Foreskin keratinocyte (primary cell): ENCODE measurements at places on chromosomes 7 and 10.
A peak's percentile ranks its signal among the peaks of the same experiment; 100 is the strongest.

GRCh38 chr10:64174666-64175255 is 653.6 kb downstream of the REEP3 start:
- DNase-seq, result no peak

DNA sequence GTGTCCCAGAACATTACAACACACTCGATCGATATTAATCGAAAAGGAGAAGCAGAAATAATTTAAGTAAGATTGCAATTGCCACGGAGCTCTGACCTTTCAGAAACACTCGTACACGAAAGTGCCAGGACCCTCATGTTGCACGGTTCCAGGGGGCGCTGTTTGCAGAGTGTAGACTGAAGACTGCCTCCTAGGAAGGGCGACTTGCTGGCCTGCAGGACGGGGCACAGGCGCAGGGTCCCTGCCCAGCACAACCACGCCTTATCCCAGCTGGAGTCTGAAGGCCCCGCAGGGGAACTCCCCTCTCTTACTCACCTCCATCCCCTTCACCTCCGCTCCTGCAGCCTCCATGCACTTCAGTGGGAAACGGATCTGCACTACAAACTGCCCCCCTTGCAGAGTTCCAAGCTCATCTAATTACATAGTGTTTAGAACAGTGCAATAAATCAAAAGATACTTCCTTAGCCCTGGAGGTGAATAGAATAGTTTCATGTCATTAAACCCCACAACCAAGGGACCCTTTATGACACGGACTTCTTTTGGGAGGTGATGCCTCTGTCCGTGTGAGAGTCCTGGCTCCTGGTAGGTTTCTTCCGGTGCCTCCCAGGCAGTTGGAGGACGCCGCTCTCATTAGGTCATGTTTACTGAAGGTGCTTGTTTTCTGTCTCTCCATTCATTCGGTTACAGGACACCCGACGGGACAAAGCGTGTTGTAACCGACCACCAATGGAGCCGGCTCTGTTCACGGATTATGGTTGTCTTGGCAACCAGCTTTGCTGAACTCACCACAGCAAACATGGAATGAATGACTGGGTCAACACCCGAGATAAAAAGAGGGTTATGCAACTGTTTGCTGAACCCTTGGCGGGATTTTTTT is 262.2 kb downstream of the BAMBI start:
- DNase-seq, result no peak

- DNase-seq, result no peak
Measured at GRCh38 chr10:24989867-24990266, 26.1 kb downstream of the ENKUR start.

DNA sequence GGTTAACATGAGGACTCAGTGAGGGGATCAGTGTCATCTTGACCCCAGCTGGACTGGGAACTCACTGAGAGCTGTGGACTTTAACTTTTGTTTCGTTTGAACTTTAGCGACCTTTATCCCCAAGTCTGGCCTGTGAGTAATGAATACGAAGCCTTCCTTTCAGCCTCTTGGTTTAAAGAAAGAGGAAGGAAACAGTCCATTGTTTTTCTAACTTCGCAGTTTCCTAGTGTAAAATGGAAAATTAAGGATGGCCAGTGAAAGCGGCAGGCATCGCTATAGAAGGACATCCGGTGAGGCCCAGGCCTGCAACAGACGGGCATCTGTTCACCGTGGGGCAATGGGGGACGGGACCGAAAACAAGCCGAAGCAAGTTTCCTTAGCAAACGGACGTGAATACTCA is 44.1 kb upstream of the ADO start:
- no peak for DNase-seq

GRCh38 chr10:60572511-60573194 is 183.0 kb upstream of the ANK3 start:
- peak; percentile 47 for DNase-seq

GRCh38 chr7:106793015-106793975 is 71.8 kb upstream of the PIK3CG start:
- DNase-seq, result no peak

GRCh38 chr10:12594448-12594944 is 245.1 kb downstream of the CAMK1D start:
- no peak for DNase-seq

DNA sequence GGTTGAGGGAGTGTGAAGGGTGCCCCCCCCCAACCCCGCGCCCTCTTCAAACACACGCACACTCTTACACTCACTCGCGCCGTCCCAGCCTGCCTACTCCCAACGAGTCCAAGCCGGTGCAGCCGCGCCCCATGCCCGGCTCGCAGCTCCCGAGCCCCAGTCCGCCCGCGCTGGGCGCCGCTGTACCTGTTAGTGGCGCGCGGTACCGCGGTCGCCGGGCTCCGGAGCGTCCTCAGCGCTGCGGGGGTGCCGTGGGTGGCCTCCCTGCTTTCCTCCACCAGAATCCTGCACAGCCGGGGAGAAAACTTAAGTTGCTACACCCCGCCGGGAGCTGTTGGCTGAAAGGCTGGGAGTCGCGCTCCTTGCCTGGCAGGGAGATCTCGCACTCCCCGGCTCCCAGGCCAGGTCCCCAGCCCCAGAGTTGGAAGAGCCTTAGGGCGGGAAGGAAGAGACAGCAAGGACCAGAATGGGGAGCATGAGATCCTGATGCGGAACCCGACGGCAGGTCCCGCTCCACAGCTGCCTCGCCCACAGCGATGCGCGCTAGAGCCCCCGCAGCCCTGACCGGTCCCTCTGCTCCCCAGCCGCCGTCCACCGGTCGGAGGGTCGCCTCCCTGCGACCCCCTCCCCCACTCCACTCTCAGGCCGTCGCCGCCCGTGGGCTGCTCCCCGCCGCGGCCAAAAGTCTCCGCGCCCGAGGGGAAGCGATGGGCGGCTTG is 863 bp downstream of the ST8SIA6 start:
- peak; percentile 34 for DNase-seq

DNA sequence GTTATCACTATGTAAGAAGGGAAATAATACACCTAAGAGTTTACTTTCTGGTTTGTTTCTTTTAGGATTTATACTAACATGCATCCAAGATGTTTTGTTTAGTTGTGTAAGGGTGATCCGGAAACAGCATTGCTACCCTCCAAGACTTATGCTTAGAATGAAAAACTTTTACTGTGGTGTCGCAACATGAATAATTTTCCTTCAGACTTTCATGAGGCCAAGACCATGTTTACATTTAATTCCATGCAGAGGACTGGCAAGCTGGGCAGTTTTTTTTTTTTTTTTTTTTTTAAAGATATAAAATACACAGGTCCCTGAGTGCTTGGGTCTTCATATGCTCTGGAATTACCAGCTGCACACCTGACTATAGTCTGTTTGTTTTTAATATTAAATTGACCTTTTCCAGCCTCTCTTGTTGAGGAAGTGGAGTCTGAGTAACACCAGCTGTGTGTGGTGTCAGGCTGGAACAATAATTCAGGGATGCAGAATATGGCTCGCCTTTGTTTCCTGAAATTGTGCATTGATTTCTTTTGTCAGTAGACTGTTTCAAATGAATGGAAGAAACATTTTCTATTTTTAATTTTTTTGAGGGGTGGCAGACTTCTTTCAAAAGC is 81.7 kb downstream of the ST7 start:
- DNase-seq, result no peak

GRCh38 chr10:48568131-48568530 is 36.7 kb downstream of the ARHGAP22 start:
- no peak for DNase-seq

DNA sequence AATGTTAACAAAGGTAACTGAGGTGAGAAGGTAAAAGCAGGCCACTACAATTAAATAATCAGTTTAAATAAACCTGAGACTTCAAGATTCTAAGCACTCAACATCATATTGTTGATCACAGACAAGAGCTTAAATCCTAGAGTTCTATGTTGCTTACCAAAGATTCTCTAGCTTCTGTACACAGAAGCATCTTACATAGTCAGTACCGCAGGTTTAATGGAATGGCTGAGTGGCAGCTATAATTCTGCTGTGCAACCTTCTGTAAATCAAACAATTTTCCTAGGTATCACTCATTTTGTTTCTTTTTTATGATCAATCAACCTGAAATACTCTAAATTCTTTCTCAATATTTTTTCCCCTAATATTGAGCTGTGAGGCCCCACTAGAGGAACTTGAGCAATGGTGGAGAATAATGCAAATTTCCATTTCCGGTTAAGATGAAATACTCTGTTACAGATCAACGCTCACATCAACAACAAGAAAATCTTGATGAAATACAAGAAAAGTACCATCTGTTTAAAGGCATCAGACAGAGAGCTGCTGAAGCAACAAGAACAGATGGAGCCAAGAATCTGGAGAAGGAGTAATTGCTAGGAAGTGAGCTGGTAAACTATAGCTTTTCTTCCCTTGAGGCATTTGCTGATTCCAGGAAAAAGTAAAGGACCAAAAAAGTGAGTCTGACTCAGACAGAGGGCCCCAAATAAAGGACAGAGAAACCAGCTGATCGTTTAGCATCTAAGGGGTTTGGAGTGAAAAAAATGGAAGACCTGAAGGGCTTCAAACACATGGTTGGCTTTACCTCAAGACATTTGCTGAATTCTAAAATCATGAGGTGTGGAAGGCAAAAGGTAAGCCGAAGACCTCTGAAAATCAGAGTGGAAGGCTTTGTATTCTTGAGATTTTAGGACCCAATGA is 22.6 kb downstream of the PNPLA8 start:
- DNase-seq, result no peak

DNA sequence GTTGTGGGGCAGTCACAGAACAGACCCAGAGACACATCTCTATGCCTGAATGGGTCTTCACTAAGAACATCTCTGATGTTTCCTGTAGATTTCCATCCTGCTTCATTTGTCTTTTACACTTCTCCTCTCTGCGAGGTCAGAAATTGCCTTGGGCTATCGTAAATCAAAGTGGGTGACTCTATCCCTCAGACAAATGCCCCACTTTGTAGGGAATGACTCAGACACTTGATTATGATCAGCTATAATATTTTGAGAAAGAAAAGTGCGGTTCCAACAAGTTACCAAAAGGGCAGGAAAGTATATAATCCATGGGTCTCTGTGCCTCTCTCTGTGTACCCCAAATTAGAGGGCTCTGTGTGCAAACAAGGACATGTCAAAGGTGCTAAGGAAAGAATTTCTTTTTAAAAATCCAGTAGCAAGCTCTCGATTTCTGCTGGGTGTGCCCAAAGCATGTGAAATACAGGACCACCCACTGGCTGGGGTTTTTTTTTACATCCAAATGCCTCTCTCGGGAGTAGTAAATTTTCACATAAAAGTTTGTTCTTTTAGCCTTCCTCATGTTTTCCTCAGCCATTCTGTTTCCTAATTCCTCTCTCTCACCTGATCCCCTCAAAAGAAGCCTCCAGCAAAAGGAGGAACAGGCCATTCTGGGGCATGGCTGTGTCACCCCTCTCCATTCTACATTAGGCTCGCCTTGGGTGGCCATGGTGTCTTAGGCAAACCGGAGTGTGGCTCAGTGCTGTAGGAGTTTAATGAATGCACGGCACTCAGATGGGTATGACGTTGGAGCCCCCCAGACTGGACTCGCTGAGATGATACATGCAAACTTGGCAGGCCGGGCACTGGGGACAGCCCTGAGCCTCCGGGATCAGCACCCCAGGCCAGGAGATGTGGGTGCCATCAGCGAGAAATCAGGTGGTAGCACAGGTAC is 6.3 kb upstream of the OPN4 start:
- peak; percentile 86 for DNase-seq

DNA sequence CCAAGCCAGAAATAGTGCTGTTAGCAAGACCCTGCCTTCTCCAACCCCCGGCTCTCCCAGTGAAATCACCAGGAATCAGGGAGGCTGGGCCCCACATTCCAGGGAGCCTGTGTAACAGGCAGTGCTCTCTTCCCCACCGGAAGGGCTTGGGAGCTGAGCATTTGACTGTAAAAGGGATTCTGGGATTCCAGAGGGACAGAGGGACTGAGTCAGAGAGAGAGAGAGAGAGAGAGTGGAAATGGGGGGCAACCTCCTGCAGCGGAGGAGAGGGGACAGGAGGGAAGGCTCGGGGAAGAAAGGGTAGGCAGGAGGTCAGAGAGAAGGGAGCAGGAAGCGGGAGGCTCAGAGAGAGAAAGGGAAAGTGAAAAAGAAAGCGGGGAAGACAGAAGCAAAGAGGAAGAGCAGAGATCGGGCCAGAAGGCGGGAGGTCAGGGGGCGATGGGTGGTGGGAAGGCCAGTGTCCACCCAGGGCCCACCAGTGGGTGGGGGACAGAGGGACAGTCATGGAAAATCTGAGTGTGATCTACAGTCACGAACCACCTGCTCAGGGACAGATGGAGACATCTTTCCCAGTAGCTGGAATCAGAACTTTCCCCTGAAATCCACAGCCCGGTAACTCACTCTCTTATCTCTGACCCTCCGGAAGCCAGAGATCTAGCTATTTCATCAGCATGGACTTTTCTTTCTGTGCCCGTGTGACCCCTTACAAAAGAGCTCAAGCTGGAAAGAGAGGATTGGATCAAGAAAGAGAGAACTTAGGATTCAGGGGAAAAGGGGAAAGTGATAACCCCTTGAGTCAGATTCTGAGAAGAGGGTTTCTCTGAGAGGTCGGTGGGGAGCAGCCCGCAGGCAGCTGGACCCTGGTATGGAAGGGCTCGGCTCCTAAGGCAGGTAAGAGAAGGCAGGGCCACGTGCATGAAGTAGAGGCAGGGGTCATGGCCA is 4.6 kb upstream of the SERPINE1 start:
- DNase-seq, result peak; percentile 78

DNA sequence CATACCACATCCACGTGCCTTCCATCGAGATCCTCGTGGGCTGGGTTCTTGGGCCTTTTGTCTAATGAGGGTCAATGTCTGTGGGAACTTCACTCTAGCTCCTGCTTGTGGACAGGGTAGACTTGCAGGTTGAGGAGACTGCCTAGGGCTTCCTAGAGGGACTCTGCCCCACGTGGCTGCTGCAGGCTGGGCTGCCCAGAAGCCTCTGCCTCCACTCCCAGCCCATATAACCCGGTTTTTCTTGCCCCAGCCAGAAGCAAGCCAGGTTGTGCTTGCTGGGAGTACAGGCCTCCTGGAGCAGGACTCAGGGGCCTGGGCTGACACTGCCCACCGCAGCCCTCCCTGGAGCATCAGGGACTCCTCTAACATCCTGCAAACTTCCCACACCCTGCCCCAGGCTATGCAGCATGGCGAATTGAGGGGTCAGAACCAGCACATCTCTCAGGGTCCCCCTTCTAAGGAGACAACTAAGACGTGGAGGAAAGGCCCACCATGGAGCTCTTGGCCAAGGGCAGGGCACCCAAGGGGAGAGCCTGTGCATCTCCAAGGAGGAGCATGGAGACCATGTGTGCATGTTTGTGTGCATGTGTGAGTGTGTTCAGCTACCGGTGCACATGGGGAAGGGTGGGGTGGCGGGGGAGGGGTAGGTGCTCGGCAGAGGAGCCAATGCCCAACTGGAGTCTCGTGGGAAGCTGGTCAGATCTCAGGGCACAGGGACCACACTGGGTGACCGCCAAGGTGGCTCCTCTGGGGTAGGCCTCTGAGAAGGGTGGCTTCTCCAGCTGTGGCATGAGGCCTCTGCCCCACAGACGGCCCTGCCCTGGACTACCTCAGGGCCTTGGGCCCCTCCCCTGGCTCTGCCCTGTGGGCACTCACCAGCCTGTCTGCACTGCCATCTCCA is 62.6 kb downstream of the RASGEF1A start:
- DNase-seq, result no peak

DNA sequence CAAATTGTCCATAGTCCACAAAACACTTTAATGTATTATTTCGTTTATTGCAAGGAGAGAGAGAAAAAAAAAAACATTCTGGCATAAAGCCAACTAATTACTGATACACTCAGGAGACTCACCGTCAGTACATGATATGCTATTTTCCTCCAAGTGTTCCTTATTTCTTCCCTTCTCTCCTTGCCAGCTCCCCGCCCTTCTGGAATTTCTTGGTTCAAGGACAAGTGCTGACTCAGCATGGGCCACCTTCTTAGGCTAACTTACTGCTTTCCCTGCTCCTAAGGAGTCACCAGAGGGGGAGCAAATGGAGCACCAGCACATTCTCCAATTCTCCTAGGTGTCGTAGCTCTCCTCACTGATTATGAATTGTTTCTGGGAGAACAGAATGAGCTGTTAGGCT is 133.8 kb upstream of the HDAC9 start:
- no peak for DNase-seq
